RKO (cell line): ENCODE measurements at places on chromosomes 16 and 17.

DNA sequence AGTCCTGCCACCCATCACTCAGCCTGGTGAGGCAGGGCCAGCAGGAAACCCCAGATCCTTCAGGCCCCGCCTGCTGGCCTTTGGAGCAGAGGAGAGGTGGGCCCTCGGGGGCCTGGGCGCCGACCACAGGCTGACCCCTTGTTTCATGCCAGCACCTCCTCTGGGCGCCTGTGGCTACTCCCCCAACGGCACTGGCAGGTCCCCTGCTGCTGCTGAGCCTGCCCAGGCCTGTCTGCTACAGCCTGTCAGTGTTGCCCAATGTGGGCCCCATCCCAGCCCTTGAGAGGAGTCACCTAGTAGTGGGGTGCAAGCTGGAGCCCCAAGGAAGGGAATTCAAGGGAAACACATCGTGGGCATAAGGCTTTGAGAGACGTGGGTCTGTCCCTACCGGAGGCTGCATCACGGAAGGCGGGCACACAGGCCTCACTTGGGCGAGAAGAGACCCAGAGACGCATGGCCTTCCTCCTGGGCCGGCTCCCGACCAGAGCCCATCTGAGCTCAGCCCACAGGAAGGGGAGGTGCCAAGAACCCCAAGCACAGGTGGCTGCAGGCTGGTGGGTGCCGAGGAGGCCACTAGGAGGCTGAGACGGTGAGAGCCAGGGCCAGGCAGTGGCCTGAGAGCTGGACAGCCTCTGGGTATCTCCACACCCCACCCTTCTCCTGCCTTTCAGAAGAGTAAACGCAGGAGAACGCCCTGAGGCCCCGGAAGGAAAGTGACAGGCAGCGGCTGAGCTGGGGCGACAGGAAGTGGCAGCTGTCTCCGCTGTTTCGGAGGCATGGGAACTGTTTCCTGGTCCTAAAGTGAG lies 8.0 kb upstream of the FASN start:
- DNase-seq, result no peak

DNA sequence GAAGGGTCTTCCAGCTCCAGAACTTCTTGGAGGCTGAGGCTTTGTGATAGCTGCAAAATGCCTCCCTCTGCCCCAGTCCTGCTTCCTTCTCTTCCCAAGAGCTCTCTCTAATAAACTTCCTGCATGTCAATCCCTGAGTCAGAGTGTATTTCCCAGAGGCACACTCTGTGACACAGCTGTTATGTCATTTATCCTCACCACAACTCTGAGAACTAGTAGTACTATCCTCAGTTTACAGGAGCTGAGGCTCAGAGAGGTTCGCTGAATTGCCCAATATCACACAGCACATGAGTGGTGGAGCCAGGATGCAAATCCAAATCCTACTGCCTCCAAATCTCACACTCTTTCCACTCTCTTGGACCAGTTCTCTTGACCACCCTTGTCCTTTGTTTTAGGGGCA lies 20.0 kb downstream of the UNC45B start:
- DNase-seq, result peak; percentile 67

GRCh38 chr16:58120234-58120633 lies 8.9 kb downstream of the CFAP20 start:
- no peak for DNase-seq

DNA sequence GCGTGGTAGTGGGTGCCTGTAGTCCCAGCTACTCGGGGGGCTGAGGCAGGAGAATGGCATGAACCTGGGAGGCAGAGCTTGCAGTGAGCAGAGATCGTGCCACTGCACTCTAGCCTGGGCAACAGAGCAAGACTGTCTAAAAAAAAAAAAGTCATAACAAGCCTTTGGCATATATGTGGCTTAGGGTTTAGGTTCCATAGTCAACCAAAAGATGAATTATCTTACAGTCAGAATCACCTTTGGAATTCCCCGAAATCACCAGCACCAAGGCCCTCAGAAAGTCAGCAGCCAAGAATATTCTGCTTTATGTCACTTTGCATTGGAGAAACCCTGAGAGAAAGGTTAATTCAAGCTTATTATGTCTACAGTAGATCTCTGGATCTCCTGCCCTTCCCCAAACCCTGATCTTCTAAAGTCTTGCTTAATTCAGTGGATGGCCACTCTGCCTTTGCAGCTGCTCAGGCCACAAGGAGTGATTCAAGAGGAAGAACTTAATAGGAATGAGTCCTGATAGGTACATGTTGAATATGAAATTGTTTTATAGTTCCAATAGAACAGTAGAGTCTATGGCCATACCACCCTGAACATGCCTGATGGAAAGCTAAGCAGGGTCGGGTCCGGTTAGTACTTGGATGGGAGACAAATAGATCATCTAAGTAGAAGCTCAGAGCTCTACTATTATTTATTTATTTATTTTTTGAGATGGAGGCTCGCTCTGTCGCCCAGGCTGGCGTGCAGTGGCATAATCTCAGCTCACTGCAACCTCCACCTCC lies 196.0 kb upstream of the CACNG5 start:
- no peak for DNase-seq

DNA sequence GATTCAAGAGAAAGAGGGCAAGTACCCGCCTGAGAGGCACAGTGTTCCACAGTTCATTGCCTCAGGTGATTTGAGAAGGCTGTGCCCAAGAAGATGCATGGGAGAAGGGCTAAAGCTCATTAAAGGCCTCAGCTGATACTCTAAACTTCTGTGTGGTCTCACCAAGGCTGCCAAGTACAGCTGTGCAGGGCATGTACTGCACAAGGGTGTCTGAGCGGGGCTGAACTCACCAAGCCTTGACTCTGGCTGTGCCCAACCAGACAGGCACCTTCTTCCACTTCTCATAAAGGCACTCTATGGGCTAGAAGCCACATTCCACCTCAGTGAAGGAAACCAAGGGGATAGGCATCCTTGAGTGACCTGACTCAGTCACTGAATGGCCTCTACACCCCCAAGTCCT lies 12.7 kb downstream of the LRRC75A start:
- DNase-seq, result no peak

- DNase-seq, result no peak
These were observed 178.2 kb downstream of the SALL1 start for GRCh38 chr16:50972876-50973275.

- DNase-seq, result no peak
These were observed 53.6 kb upstream of the SDK2 start for GRCh38 chr17:73697872-73698271.

DNA sequence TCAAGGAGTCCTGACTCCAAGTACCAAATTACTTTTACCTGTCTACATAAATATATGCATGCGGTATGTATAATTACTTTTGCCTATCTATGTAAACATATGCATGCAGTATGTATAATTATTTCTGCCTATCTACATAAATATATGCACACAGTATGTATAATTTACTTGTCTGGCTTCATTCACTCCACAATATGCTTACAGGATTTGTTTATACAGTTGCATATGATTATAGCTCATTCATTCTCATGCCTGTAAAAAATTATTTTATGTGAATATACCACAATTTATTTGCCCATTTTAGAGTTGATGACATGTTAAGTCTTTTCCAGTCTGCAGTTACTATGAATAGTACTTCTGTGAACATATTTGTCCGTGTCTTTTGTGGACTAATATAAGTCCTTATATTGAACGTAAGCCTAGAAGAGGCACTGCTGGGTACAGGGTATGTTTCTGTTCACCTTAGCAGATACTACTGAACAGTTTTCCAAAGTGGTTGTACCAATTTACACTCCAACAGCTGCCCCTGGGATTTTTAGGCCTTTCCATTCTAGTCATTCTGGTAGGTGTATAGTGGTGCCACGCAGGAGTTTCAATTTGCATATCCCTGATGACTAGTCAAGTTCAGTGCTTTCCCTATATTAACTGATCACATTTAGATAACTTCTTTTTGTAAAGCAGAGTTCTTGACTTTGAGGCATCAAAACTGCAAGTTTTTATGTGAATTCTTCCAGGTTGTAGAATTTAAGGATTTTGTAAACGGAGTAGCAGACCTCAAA lies 47.0 kb downstream of the MARVELD3 start:
- DNase-seq, result no peak

DNA sequence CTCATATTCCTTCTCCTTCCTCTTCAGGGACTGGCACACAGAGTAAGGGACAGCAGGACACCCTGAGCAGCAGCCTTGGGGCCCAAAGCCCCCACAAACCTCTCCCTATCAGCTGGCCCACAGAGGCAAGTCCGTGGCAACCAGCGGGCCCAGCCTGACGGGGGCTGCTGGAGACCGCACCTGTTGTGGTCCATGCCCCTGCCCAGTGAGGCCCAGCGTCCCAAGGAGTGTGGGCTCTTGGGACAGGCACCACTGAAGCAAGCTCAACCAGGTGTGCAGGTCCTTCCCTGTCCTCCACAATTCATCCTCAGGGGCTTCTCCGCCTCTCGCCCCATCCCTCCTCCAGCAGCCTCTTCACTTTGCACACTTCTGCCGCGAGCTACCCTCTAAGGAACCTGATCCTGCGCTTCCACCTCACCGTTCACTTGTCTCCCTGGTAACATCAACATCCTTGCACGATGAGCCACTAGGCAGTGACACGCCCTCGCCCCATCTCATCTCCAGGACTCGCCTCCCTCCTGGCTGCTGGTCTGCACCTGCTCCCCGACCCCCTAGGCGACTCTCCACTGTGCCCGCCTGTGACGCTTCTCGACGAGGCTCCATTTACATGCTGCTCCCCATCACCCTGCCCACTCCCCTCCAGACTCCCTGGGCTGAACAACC lies 12.7 kb downstream of the MNT start:
- DNase-seq, result no peak

GRCh38 chr17:29263916-29264315 lies 17.3 kb downstream of the CRYBA1 start:
- DNase-seq, result no peak

GRCh38 chr16:72241930-72242329 lies 70.0 kb upstream of the PMFBP1 start:
- DNase-seq, result peak; percentile 50

DNA sequence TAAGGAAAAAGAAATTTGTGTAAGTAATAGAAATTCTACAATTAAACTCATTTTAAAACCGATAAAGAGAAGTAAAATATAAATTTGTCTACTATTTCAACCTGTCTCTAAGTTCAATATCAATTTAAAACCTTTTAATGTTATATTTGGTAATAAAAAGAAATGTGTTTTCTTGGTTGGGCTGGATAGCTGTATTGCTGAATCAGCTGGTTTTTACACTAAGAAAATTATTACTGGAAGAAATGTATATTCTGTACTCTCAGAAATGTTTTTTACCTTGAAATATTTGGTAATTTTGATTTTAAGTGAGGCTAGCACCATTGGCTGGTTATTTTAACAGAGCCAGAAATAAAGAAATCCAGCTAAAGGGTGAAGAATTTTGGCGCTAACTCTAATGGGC lies 87.1 kb upstream of the CNTNAP4 start:
- no peak for DNase-seq

- no peak for DNase-seq
These were observed 10.9 kb upstream of the SP2 start for GRCh38 chr17:47884905-47885730.

- DNase-seq, result no peak
These were observed 147.3 kb downstream of the SNX11 start for GRCh38 chr17:48254896-48255295.

DNA sequence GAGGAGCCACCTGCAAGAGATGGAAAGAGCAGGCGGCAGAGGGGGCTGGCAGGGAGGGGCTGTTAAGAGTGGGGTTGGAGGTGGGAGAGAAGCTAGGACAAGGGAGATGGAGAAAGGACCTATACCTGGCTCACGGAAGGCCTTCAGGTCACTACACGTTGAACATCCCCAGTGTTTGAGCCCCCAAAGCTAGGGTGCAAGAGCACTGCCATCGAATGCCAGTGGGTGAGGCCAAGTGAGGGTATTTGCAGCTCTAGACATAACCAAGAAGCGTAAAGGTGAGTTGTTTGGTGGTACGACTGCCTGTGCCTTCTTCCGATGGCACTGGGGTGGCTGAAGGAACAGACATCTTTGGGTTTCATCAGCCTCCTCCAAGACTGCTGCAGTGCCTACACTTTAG lies 17.0 kb upstream of the HERPUD1 start:
- DNase-seq, result no peak

DNA sequence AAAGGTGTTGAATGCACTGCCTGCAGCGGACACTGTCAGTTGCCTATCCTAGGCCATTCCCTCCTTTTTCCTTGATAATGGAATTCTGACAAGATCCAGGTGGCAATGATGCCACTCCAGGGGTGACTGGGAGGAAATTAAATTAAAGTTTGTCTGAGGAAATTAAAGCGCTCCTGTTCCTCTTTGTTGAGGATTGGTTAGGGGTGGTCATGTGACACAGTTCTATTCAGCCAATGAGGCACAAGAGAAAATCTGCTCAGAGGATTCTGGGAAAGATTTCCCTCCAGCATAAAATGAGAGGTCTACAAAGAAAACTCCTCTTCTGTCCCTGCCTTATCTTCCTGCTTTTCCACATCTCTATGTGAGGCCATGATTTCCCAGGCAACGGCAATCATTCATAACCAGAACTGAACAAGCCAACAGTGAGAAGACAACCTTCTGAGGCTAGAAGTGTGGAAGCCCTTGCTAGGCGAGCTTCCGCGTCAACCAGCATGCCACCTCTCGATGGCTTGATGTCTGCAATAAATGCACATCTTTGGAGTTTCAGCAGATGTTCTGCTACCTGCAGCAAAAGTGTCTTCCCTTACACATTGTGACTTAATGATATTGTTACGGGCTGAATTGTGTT lies 5.6 kb upstream of the BCO1 start:
- DNase-seq, result no peak

GRCh38 chr16:84247844-84248243 lies 8.0 kb upstream of the KCNG4 start:
- peak; percentile 47 for DNase-seq

DNA sequence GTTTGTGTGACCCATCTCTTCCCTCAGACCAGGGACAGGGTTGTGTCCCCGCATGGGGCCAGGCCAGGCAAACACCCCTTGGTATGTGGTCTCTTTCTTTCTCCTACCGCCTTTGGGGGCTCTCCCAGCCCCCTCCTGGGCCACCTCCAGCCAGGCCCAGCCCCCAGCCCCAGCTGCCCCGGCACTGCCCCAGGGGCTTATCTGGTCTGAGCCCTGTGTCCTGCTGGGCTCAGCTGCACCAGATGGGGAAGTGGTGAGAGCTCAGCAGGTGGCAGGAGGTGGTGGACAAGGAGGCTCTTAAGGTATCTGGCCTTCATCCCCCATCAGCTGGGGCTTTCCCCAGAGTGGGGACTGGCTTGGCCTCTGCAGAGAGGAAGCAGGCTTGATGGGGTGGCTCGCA lies 8.7 kb downstream of the ADAM11 start:
- no peak for DNase-seq

GRCh38 chr16:85350973-85351372 lies 238.7 kb upstream of the CIBAR2 start:
- no peak for DNase-seq

- no peak for DNase-seq
These were observed 42.4 kb upstream of the HOXB13 start for GRCh38 chr17:48770954-48771353.

DNA sequence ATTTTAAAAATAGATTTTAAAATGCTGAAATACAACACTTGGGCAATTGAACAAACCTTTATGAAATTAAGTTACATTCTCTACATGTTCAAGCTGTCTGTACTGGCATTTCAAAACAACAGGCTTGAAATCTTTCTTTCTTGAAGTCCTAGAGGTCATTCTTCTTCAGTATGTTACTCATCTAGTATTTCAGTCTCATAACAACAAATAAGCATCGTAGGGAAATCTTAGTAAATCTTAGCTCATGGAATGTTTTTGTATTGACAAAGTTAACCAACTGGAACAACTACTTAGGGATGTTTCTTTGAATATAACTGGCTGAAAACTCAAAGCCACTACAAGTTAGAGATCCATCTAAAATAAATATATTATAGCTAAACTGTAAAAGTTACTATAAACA lies 96.6 kb downstream of the KIF2B start:
- DNase-seq, result no peak

GRCh38 chr16:72666267-72666666 lies 381.7 kb downstream of the ZFHX3 start:
- peak; percentile 33 for DNase-seq

- DNase-seq, result peak; percentile 14
These were observed 286.7 kb downstream of the SEC14L1 start for GRCh38 chr17:77427391-77427991.
